Stimulated activated CD4-positive, alpha-beta T cell treated with anti-CD3 and anti-CD28 coated beads, Interleukin-15, amount 100 ng/mL, for 24 hours (primary cell): ENCODE measurements at places on chromosomes 1 and 21.
A peak's percentile ranks its signal among the peaks of the same experiment; 100 is the strongest.

DNA sequence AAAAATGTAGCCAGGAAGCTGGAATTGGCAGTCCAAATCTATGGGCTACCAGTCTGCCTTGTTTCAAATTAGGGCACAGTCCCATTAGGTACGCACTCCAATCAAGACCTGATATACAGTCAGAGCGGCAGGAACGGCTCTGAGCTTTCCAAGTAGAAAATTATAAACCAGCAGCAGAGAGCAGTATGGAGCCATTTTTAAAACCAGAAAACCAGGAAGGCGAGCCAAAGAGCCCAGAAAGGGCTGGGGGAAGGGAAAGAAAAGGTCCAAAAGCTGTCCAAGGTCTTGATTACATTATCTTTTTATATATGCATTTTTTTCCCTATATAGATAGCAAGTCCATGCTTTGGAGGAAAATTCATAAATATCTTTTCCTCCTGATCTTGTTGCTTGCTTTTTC is 719.0 kb downstream of the RWDD3 start:
- DNase-seq: no peak

DNA sequence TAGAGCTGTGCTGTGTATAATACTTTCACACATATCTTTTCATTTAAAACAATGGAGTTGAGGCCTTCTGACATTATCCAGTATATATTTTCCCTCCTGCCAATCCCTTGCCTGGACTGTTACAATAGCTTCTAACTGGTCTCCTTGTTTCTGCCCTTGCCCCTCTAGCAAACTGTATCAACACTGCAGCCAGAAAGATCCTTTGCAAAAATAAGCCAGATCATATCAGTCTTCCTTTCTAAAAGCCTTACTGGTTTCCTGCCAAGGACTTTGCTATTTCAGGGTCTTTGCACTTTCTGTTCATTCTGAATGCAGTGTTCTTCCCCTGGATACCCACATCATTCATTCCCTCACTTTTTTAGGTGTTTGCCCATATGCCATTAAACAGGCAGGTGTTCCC is 370.1 kb downstream of the PTBP2 start:
- DNase-seq: no peak

GRCh38 chr1:226337276-226337875 is 28.4 kb upstream of the LIN9 start:
- peak; percentile 28 for DNase-seq

GRCh38 chr1:177145106-177146070 is 19.1 kb downstream of the ASTN1 start:
- no peak for DNase-seq

GRCh38 chr21:27321791-27322190 is 354.9 kb upstream of the ADAMTS5 start:
- DNase-seq: no peak

DNA sequence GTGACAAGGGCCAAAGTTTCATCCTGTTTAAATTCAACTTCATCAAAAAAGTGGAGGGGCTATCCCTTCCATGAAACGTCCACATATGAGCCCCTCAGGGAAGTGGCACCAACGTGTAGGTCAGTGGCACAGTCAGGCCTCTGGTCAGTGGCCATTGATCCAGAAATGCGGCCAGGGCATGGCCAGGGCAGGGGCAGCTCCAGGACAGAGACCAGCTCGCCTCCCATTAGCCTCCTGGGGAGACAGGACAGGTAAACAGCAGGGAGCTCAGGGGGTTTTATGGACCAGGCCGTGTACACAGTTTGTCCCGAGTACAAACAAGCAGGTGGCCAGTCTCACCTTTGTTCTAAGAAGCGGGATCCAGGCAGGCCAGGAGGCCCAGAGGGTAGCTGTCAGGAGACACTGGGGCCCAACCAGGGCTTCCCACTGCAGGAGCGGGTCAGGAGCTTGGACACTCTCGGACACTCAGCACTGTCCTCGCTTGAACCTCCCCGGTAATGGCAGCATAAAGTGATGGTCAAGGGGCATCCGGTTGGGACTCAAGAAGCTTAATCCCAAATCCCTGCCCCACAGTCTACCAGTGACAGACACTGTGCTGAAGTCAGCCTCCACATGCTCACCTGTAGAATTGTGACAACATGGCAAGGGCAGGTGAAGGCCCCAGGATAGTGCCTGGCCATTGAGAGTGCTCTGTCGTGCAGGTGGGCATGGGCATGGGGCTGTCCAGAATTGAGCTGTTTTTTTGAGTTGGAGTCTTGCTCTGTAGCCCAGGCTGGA is 144.1 kb upstream of the ERRFI1 start:
- no peak for DNase-seq

GRCh38 chr1:20354610-20355009 is 63.9 kb downstream of the VWA5B1 start:
- no peak for DNase-seq

DNA sequence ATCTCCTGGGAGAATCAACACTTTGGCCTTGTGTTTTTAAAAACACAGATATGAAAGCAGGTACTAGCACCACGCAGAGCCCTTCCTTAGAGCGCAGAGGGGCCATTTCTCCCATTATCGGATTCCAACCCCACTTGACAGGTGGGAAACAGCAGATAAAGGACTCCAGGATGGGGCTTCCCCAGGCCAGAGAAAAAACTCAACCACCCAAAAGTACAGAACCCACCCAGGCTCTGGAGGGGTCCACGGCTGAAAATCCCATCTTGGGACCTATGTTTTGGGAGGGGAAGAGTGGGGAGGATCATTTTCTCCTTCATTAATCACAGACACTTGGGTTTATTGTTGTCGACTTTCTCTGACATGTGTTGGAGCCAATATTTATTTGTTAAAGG is 27.1 kb upstream of the COL18A1 start:
- no peak for DNase-seq

- no peak for DNase-seq
Measured at GRCh38 chr1:7488475-7488842, 282.6 kb upstream of the VAMP3 start.

GRCh38 chr1:35748326-35748725 is 21.5 kb downstream of the CLSPN start:
- DNase-seq: no peak

DNA sequence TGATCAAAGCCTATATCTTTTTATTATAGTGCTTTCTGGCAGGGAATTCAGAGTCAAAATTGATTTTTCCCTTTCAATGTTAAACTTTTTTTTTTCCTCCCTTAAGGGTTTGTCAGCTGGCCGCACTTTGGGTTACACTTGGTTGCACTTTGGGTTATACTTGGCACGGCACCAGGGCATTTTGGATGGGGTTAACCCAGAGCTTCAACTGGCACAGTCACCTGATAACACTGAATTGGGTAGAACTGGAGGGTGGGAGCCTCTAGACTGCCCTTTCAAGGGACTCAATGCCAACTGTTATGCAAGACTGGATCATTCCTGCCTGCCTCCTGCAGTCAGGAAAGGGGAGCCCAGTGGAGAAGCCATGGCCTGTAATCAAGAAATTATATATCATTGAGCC is 211.5 kb downstream of the KCNJ6 start:
- DNase-seq: no peak

GRCh38 chr1:12810691-12811408 is 19.7 kb downstream of the PRAMEF1 start:
- DNase-seq: no peak

GRCh38 chr1:44433209-44433608 is 28.2 kb downstream of the RNF220 start:
- DNase-seq: no peak

DNA sequence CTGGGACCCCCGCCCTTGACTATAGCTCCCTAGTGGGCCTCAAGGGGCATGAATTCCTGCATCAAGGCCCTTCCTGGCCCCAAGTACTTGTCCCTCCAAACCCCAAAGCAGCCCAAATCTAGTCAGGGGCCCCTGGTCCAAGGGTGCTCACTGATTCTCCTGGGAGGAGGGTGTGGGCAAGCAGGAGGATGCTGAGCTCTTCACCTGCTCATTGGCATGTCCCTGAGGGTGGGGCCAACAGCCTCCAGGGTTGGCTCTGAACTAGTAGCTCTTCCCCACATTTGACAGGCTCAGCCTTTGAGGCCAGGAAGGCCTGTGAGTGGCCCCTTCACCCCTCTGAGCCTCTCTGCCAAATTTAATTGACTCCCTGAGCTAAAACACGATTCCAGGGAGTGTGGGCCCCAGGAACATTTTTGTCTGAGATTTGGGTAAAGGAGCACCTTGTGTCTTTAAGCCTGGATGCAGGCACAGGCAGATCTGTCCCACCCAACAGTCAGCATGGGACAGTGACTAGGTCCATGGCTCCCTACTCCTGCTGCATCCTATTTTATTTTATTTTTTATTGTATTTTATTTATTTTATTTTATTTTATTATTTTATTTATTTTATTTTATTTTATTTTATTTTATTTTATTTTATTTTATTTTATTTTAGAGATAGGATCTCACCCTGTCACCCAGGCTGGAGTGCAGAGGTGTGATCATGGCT is 11.0 kb upstream of the WNT9A start:
- DNase-seq: no peak

GRCh38 chr1:181222972-181223505 is 134.5 kb downstream of the IER5 start:
- DNase-seq: no peak

- no peak for DNase-seq
Measured at GRCh38 chr1:33454646-33455282, 17.7 kb upstream of the ZSCAN20 start.

DNA sequence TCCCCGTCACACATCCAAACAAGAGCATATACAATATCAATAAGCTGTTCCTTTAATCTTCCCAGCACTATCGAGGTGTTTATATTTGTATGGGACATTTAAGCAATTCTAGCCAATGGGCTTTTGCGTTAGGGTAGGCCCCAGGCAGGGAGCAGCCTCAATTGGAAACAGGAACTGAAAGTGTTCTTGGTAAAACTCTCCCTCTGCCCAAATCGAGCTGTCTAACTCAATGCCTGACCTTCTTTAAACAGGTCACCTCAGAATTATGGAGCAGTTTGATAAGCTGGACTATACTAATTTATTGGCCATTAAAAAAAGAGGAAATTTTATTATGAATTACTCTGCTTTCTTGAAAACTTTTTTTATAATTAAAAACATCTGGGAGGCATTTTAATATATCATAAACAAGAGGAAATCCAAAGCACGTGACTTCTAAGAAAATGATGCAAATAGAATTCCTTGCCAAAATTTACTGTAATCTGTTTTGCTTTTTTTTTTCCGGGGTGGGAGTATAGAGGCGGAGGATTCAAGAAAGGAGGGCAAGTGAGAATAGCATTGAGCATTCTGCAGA is 498.1 kb downstream of the LMO4 start:
- DNase-seq: no peak

- DNase-seq: peak; percentile 80
Measured at GRCh38 chr1:31593770-31594632, 17.7 kb downstream of the TINAGL1 start.

DNA sequence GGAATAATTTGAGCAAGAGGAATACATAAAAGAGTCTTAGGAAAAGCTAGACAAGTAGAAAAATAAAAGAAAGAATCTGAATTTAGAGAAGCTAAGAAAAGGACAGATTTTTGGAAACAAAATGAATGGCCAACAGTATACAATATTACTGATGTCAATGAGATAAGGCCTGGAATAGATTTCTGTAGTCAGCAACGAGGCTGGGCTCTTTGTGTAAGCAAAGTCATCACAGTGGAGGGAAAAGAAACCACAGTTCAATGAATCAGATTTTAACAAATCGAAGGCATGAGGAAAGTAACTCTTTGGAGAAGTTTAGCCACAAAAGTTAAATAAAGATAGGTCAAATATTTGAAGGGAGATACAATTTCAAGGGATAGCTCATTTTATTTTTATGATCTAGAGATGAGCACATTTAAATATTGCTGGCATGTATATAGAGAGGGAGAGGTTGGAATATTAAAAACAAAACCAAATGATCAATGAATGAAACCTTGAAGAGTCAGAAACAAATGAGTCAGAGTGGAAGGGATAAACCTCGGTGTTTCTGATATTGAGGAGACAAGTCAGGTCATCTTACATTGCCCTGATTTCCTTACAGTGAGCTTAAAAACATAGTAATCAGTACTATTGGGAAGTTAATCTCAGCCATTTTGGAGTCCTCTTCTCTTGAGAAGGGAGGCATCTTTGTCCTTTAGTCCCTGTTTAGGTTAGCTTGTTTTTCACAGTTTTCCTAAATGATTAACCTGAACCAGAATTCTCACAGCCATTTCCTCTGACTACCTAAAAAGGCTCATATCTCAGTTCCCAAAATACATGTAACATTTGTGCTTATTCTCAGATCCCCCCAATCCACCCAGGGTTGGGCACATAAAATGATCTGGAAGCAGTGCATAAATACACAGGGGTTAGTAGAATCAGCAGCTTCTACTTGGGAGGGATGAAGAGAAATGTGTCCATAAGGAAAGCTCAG is 620.0 kb upstream of the B3GALT2 start:
- no peak for DNase-seq

DNA sequence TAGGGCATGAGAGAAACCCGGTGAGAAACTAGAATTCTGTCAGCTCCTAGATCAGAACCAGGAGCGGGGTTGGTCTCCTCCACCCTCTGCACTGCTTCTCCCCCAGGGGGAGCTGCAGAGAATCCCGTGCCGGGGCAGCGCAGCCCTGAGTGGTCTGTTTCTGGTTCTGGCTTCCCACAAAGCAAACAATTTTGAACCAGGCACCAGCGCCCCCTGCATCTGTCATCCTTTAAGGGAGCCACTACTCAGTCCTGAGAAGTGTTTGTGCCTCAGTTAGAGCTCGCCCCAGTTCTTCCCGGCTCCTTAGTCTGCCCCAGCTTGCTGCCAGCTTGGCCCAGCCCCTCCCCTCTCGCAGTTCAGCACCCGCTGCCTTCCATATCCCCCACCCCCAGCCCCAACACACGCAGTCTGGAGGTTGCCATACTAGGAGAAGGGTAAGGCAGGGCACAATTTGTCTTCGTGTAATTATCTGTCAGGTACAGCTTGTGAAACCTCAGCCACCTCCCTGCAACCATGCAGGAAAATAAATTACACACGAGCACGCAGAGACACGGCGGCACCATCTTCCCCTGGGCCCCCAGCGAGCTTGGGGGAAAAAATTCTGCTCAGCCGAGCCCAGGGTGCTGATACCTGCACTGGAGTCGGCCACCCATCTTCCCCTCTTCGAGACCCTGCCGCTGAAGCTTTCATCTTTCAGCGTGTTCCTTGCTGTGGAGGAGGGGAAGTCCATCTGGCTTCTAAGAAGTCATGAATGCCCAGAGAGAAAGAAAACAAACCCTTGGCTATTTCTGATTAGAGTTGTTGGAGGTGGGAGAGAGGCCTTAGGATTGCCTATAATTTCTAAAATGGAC is 62.6 kb upstream of the CD1D start:
- peak; percentile 57 for DNase-seq

DNA sequence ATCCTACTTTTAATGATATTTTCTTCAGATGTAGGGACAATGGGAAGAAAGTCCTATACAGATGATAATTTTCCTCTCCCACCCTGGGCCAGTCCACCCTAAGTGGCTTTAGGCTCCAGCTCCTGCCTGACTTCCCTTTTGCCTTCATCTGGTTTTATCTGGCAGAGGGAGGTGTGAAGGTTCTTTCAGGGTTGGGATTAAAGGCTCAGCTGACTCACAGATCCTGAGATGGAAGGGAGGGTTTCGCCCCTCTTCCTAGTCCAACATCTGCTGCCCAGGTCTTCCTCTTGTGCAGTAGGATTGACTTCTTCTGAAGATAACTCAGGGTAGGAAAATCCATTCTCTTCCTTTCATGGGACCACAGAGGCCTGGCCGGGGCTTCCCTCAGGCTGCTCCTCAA is 362.4 kb upstream of the KAZN start:
- DNase-seq: no peak
